ENCODE measurements at places on chromosomes 13 and 19.

GRCh38 chr19:51135004-51135403 lies 7.1 kb upstream of the SIGLEC7 start:
- no peak for DNase-seq

GRCh38 chr13:75804605-75805004 lies 168.5 kb downstream of the LMO7 start:
- no peak for DNase-seq

GRCh38 chr13:96837809-96838208 lies 156.5 kb downstream of the OXGR1 start:
- no peak for DNase-seq

- no peak for DNase-seq
Observed at GRCh38 chr13:50214514-50214913, 199.3 kb downstream of the KCNRG start.

GRCh38 chr13:111401755-111402154 lies 81.3 kb downstream of the TEX29 start:
- DNase-seq: no peak

GRCh38 chr19:37127999-37128820 lies 44.3 kb downstream of the ZNF585A start:
- no peak for DNase-seq

DNA sequence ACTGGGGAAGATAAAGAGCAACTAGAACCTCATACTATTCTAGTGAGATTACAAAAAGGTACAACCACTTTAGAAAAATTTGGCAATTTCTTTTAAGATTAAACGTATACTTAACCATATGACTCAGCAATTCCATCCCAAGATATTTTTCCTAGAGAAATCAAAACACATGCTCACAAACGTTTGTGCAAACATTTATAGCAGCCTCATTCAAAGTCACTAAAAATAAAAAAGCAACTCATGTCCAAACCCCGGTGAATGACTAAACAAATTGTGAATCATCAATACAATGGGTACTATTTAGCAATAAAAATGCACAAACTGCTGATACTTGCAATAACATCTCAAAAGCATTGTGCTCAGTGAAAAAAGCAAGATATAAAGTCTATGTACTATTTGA lies 121.5 kb downstream of the FRY start:
- DNase-seq: no peak

GRCh38 chr13:45256254-45256653 lies 55.4 kb upstream of the KCTD4 start:
- DNase-seq: no peak

- DNase-seq: no peak
Observed at GRCh38 chr13:59532405-59532804, 631.3 kb downstream of the DIAPH3 start.

- DNase-seq: no peak
Observed at GRCh38 chr19:18432275-18433014, 5.5 kb downstream of the ISYNA1 start.

- no peak for DNase-seq
Observed at GRCh38 chr13:50675651-50676050, 167.8 kb downstream of the DLEU7 start.

DNA sequence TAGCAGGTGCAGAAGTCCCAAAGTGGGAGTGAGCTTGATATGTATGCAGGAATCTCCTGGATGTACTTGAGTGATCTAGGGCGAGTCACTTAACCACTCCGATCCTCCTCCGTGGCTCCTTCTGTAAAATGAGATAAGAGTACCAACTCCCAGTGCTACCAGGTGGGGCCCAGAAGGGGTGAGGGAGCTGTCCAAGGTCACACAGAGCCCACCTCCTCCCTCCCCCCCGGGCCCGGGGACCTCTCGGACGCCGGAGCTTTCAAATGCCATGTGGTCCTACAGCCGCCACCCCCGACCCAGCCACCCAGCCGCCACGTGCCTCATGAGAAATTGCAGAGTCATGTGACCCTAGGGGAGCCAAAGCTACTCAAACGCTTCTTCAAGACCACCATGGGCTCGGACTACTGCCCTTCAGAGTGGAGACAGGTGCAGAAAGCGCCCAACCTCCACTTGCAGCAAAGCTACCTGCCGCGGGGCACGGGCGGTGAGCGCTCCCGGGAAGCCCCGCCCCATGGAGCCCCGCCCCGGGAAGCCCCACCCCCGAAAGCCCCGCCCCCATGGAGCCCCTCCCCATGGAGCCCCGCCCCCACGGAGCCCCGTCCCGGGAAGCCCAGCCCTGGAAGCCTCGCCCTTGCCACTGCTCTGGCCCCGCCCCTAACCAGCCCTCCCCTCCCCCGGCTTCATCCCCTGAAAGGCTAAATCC lies 10.1 kb upstream of the ZNF358 start:
- DNase-seq: no peak

- DNase-seq: no peak
Observed at GRCh38 chr13:28181413-28181812, 43.1 kb downstream of the PAN3 start.

- DNase-seq: peak; percentile 36
Observed at GRCh38 chr19:55216461-55217198, 7.3 kb upstream of the PTPRH start.

DNA sequence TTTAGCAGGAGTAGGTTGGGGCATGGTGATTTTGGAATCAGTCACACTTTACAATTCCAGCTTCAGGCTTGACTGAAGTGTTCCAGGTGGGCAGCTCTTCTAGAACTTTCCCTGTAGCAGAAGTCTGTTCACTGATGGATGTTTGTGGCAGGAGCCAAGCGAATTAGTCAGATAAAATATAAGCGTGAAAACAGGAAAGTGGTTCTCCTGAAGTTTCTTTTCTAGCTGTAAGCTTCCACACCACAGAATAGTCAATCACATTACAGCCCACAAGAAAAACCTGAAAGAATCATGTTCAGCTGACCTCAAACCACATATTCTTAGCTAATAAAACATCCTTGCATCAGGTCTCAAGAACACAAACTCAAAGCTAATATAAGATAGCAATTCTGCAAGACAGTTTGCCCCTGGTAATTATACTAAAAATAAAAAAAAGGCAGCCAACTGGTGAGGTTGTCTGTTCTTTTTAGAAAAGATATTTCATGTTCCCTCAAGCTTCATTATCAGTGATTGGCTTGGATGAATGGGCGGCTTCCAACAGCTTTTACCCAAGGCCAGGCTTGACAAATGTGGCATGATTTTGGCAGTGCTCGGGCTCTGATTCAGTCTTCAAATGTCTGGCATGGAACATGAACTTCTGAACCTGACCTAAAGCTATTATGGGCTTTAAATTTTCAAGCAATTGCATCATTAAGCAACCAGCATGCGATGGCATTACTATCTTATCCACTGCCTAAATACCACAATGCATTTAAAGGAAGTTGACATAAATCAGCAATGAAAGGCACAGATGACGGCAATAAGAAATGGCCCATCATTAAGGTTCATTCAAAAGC lies 136.8 kb downstream of the DCLK1 start:
- no peak for DNase-seq

DNA sequence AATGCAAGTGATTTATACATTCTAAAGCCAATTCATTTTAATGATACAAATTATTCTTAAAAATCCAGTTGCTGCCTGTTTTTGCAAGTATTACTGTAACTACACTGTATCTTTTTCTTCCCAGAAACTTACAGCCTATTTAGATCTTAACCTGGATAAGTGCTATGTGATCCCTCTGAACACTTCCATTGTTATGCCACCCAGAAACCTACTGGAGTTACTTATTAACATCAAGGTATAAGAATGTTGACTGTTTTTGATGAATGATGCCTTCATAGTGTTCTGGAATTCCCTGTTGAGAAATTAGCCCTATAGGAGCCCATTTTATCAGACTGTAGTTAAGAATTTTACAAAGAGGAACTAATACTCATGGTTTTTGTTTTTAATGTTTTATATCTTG lies 25.0 kb downstream of the ITM2B start:
- no peak for DNase-seq

GRCh38 chr13:35512271-35512920 lies 35.9 kb upstream of the MAB21L1 start:
- no peak for DNase-seq

- no peak for DNase-seq
Observed at GRCh38 chr19:30943101-30943843, 406.0 kb downstream of the TSHZ3 start.

DNA sequence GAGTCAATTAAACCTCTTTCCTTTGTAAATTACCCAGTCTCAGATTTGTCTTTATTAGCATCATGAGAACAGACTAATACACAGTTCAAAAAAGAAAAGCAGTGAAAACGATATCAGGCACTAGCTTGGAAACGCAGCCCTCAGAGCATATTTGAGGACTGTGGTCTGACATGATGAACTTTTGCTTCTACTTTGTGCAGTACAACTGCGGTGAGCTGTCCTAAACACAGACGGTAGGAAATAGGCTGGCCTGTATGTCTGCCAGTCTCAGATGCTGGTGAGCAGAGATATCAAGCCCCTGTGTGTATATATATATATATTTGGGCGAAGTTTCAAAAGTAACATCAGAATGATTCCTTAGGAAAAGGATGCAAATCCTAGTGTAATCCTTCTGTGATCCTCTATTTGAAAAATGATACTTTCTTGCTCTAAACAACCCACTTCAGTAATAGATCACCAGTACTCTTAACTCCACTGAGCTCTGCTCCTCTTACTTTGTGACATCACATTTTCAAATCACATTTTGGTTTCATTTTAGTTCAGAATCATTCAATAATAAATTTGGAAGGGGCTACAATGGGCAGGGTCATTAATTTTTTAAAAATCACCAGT lies 74.4 kb downstream of the TNFRSF19 start:
- DNase-seq: no peak

DNA sequence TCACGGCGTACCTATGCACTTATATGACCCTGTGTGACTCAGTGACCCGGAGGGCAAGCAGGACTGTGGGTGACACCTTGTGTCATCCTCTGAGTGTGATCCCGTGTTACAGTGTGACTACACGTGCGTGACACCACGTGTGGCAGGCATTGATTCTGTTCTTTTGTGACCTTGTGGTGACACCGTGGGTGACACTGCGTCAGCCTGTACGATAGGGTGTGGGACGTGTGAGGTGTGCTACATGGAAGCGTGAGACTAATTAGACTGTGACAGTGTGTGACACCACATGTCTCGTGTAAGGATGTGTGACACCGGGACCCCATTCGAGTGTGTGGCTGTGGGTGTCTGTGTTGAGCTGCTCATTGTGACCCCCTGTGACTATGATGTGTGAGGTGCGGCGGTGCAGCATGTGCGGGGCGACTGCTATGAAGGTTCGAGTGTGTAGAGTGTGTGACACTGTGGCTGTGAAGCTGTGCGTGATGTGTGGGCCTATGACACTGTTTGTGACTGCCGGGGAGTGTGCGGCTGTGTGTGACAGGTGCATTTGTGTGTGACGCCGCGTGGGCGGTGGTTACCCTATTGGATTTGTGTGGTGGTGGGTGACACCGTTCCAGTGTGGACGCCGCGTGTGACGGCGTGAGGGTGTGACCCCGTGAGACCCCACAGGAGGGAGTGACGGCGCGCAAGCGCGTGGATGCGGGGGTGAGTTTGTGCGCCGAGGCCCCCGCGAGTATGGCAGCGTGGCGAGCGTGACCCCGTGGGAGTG lies 399 bp upstream of the SPTBN4 start:
- peak; percentile 86 for DNase-seq

DNA sequence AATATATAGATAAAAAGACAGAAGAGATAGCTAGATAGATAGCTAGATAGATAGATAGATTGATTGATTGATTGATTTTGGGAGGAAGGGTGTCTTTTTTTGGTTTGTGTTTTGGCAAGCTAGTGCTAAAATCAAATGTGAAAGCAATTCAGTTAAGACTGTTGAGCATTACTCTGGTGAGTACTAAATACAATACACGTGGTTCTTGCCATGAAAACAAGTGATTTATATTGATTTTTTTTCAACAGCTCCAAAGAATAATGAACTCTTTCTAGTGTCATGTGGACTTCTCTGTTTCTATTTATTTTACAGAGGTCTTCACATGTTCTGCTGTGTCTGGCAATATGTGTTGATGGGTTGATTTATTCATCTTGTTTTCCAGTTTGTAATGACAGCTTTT lies 172.0 kb downstream of the POU4F1 start:
- no peak for DNase-seq

GRCh38 chr13:73984949-73985691 lies 149.1 kb downstream of the KLF12 start:
- peak; percentile 82 for DNase-seq
